Activated CD8-positive, alpha-beta memory T cell treated with anti-CD3 and anti-CD28 coated beads for 1 hour (primary cell): ENCODE measurements at places on chromosomes 5 and 9.

- no peak for DNase-seq
Observed at GRCh38 chr5:130424341-130424740, 520.1 kb downstream of the CHSY3 start.

- no peak for DNase-seq
Observed at GRCh38 chr9:98326459-98327248, 71.2 kb upstream of the TBC1D2 start.

DNA sequence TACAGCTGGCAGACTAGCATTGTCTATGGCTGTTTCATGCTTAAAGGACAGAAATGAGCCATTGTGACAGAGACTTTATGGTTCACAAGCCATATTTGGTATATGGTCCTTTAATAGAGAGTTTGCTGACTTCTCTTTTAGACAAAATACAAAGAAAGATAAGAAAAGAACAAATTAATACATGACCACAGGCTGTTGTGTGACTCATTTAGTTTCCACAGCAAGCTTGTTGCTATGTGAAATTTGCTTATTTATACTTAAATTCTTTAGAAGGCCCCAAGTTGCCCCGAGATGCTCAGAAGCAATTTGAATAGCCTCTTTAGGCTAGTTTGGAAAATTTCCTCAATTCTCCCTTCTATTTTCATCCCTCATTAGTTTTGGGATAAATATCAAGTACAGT, 315.3 kb upstream of the RPS23 start:
- no peak for DNase-seq

- DNase-seq = no peak
Observed at GRCh38 chr5:148750614-148751013, 75.8 kb upstream of the ADRB2 start.

- no peak for DNase-seq
Observed at GRCh38 chr5:53027913-53028312, 38.8 kb downstream of the ITGA2 start.

GRCh38 chr9:14401911-14402310, 88.0 kb upstream of the NFIB start:
- DNase-seq = no peak
